Neural cell (in vitro differentiated cells): ENCODE measurements at places on chromosomes 2 and 18. TPM values are rescaled to one million over a fixed set of nuclear protein-coding genes. Genes with fewer than 3 reads are reported as not detected.

Gene FIGN
- polyA plus RNA-seq, result 0.71 and 1.0 TPM in 2 replicates

Gene PCARE
- not detected in 2 replicates for polyA plus RNA-seq

Gene CHN1
- polyA plus RNA-seq, result 133 and 134 TPM in 2 replicates

Gene PKDCC
- polyA plus RNA-seq, result 37.4 and 50.3 TPM in 2 replicates

Gene ADAM23
- polyA plus RNA-seq, result 55.0 and 75.2 TPM in 2 replicates

Gene ACTR1B
- polyA plus RNA-seq, result 138 and 168 TPM in 2 replicates

Gene PLGLB1
- 15.9 and 20.2 TPM in 2 replicates for polyA plus RNA-seq

Gene MOB4
- 60.5 and 81.5 TPM in 2 replicates for polyA plus RNA-seq

Gene ZBTB7C
- 2.4 and 6.5 TPM in 2 replicates for polyA plus RNA-seq

Gene SCN9A
- polyA plus RNA-seq, result 8.3 and 10.4 TPM in 2 replicates

Gene GAD1
- 56.3 and 66.4 TPM in 2 replicates for polyA plus RNA-seq

Gene CNTNAP5
- 19.3 and 39.0 TPM in 2 replicates for polyA plus RNA-seq

Gene CRYGD
- polyA plus RNA-seq, result not detected in 2 replicates

Gene UGT1A9
- polyA plus RNA-seq, result not detected in 2 replicates

Gene ANXA4
- polyA plus RNA-seq, result 1.8 and 2.5 TPM in 2 replicates

Gene ACKR3
- 0.74 and 1.7 TPM in 2 replicates for polyA plus RNA-seq

Gene SLC5A7
- not detected in 2 replicates for polyA plus RNA-seq

Gene TXNDC2
- 0.41 TPM in 1 of 2 replicates, not detected in the other for polyA plus RNA-seq

Gene OTOS
- polyA plus RNA-seq, result not detected in 2 replicates

Gene TUBA3D
- polyA plus RNA-seq, result not detected in 2 replicates

Gene ATP8B1
- not detected in 2 replicates for polyA plus RNA-seq

Gene DHRS9
- not detected in 2 replicates for polyA plus RNA-seq

Gene DCC
- 37.4 and 40.7 TPM in 2 replicates for polyA plus RNA-seq

Gene RAB27B
- 37.3 and 53.4 TPM in 2 replicates for polyA plus RNA-seq

Gene SCN3A
- polyA plus RNA-seq, result 153 and 161 TPM in 2 replicates

Gene C2orf80
- polyA plus RNA-seq, result 68.0 and 71.5 TPM in 2 replicates

Gene ZFAND2B
- 73.6 and 101 TPM in 2 replicates for polyA plus RNA-seq

Gene FLACC1
- 1.3 and 1.8 TPM in 2 replicates for polyA plus RNA-seq

Gene OSR1
- polyA plus RNA-seq, result not detected in 2 replicates

Gene TRIM43
- not detected in 2 replicates for polyA plus RNA-seq

Gene ZNF892
- polyA plus RNA-seq, result 8.0 and 9.3 TPM in 2 replicates

Gene GMCL1
- polyA plus RNA-seq, result 18.2 and 18.8 TPM in 2 replicates

Gene SRD5A2
- 0.11 and 0.26 TPM in 2 replicates for polyA plus RNA-seq

Gene UNC80
- 10.4 and 12.1 TPM in 2 replicates for polyA plus RNA-seq

Gene ANKRD23
- 12.1 and 17.7 TPM in 2 replicates for polyA plus RNA-seq

Gene ABCG5
- 0.38 TPM in 1 of 2 replicates, not detected in the other for polyA plus RNA-seq

Gene PLEKHM3
- polyA plus RNA-seq, result 10.7 and 13.4 TPM in 2 replicates

Gene TUBB8B
- polyA plus RNA-seq, result not detected in 2 replicates

Gene AFF3
- polyA plus RNA-seq, result 5.1 and 5.7 TPM in 2 replicates

Gene ONECUT2
- polyA plus RNA-seq, result 3.9 and 4.3 TPM in 2 replicates

Gene ZRANB3
- polyA plus RNA-seq, result 3.5 and 4.9 TPM in 2 replicates

Gene GDF7
- polyA plus RNA-seq, result 0.38 and 0.62 TPM in 2 replicates

Gene DSG3
- not detected in 2 replicates for polyA plus RNA-seq

Gene ALPP
- polyA plus RNA-seq, result not detected in 2 replicates

Gene TTC31
- polyA plus RNA-seq, result 11.0 and 16.3 TPM in 2 replicates

Gene PTPN18
- 4.2 and 13.3 TPM in 2 replicates for polyA plus RNA-seq

Gene PFN4
- 1.3 TPM in 1 of 2 replicates, not detected in the other for polyA plus RNA-seq

Gene EVX2
- not detected in 2 replicates for polyA plus RNA-seq

Gene UGT1A8
- not detected in 2 replicates for polyA plus RNA-seq

Gene SLC5A6
- polyA plus RNA-seq, result 64.3 and 98.4 TPM in 2 replicates

Gene PXDN
- polyA plus RNA-seq, result 181 and 200 TPM in 2 replicates

Gene DYNAP
- not detected in 2 replicates for polyA plus RNA-seq

Gene LRRTM1
- polyA plus RNA-seq, result 0.61 and 0.86 TPM in 2 replicates

Gene ALKAL2
- not detected in 2 replicates for polyA plus RNA-seq

Gene CD8B2
- not detected in 2 replicates for polyA plus RNA-seq
